ENCODE measurements at places on chromosomes 6 and 20. TPM values are rescaled to one million over a fixed set of nuclear protein-coding genes. Genes with fewer than 3 reads are reported as not detected.

SLC17A2 gene
- total RNA-seq: not detected

GJA10 gene
- total RNA-seq: not detected

GPX6 gene
- total RNA-seq: not detected

DNA sequence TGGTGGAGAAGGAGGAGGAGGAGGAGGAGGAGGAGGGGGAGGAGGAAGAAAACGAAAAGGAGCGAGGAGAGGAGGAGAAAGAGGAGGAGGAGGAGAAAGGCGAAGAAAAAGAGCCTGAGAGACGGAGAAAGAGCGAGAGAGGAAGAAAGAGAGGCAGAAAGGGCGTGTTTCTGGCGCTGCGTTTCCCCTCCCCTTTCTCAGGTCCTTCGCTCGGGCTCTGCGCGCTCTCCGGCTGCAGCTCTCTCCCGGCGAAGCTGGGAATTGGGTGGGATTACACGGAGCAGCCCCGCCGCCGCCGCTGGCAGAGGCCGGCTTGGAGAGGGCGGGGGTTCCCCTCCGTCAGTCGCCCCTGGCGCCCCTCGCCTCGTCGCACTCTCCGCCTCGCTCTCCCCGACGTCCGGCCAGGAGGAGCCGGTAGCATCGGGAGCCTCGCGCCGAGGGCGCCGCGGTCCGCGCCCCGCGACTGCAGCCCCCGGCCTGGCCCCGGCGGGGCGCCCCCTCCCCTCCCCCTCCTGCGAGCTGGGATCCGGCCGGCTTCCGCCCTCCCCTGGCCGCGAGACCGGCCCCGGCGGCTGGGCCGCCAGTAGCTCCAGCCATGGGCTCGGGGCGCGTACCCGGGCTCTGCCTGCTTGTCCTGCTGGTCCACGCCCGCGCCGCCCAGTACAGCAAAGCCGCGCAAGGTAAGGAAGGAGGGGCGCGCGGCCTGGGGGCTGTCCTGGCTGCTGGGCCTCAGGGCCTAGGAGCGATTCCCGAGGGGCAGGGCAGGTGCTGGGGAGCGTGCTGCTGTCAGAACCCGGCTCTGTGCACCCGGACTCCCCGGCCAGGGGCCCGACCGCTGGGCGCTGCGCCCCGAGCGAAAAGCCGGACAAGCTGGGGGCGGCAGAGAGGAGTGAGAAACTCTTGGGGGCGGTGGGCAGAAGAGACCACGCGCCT lies at the start of gene SCUBE3:
Gene SCUBE3 (plus strand): TSS at position 133 of the 933 bp plus-strand sequence. CDS start 463 bp downstream, at position 596.
- H3K4me3 ChIP-seq: peak within 1 kb of the TSS; percentile 39
- H3K27me3 ChIP-seq: no peaks in the 10 kb centered on the region
- H3K4me1 ChIP-seq: no peaks in the 10 kb centered on the region
- no peak within 1 kb of the TSS for H3K27ac ChIP-seq
- no peak for DNase-seq
- no peaks in the 10 kb centered on the region for H3K36me3 ChIP-seq
